ENCODE measurements at places on chromosomes 13 and 19.
A peak's percentile ranks its signal among the peaks of the same experiment; 100 is the strongest.

GRCh38 chr13:77918391-77919245 is at the start of gene EDNRB:
TSS of gene EDNRB (minus strand) at chr13:77918831. CDS start at chr13:77918573, 258 bp downstream.
- peak; percentile 18 for ATAC-seq

DNA sequence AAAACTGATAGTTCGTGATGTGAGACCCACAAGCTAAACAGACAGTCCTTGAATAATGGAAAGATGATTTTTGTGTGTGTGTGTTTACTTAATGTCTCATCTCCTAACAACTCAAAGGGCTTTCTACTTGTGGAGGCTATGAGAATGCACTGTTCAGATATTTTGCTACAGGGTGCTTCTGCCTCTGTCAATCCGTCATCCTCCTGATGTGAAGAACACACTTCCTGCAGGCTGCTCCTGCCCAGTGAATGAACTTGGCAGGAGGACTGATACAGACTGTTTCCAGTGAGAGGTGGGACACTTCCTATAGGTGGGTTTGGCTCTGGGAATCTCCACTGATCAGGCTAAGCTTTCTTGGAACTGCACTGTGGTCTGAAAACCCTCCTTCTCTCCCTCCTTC is 168.4 kb upstream of the STARD13 start:
- no peak for ATAC-seq

- no peak for ATAC-seq
These were observed 4.6 kb downstream of the GRIN2D start for GRCh38 chr19:48398102-48398374.

DNA sequence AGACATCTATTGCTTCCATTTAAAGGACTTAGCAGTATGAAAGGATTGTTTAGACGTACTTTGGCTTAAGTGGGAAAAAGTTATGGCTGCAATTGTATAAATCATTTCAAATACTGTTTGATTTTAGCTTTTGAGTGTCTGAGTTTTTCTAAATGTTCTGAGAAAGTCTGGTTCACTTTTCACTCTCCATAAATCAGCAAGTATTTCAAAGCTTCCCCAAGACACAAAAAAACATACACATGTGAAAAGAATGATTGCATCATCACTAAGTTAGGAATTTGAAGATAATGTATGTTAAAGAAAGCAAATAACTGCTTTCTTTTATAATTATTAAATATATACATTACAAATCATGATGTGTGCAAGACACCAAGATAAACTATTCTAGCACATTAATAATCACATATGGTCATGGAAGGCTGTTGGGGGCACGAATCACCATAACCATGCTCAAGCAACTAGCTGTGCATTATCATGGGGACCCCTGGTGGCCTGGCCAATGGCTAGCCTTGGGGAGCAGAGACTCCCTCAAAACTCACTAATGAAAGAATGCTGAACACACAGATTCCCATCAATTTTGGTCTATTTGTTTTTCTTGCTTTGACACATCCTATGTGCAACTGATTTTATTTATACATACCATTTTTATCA is 111.1 kb downstream of the MIPEP start:
- ATAC-seq = no peak

- ATAC-seq = no peak
These were observed 4.9 kb downstream of the SMAD9 start for GRCh38 chr13:36915106-36915505.

GRCh38 chr13:44117351-44117750 is 237.6 kb downstream of the LACC1 start:
- no peak for ATAC-seq

DNA sequence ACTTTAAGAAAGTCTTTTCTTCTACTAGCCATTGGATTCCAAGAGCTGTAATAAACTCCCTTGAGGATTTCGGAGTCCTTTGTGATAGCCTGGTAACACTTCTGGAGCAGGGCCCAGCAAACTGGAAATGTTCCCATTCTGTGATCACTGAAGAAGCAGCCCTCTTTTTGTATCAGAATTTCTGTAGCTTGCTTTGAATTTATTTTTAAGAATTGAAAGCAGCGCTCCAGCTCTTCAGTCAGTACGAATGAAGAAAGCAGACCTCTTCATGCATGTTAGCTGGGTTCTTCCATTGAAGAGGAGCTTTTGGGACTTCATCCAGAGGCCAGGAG is 141.5 kb downstream of the AKAP11 start:
- no peak for ATAC-seq

DNA sequence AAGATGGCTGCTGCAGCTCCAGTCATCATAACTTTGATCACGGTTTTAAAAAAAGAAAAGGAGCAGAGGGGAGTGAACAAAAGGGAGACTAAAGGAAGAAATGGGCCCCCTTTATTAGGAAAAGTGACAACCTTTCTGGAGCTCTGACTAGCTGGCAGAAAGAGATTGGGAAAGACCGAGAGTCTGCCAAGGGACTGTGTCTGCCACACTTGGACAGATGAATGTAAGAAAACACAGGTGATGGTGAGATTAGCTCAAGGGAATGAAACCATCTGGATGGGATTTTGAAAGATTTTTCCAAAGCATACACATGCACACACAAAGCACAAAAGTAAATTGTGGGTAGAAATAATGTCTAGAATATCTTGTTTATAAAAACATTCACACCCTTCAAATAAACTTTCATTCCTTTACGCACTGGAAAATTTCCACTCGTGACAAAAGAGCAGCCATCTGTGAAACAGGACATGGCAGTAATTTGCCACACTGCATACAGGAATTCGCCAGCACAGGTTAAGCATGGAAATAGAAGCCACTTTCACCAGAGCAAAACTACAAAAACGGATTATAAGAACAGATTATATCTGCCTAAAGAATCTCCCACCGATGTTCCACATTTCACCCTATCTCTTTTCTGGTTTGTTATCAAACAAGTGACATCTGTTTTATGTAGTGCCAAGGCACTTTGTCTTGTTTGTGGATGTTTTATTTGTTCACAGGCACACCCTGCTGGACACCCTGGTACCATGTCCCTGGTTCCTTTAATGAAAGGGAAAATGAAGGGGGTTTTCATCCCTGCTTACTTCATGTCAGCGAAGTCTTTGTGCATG is 819.5 kb downstream of the DIAPH3 start:
- ATAC-seq = no peak

GRCh38 chr19:48696353-48697010 is 711 bp downstream of the FUT2 start:
- peak; percentile 31 for ATAC-seq

DNA sequence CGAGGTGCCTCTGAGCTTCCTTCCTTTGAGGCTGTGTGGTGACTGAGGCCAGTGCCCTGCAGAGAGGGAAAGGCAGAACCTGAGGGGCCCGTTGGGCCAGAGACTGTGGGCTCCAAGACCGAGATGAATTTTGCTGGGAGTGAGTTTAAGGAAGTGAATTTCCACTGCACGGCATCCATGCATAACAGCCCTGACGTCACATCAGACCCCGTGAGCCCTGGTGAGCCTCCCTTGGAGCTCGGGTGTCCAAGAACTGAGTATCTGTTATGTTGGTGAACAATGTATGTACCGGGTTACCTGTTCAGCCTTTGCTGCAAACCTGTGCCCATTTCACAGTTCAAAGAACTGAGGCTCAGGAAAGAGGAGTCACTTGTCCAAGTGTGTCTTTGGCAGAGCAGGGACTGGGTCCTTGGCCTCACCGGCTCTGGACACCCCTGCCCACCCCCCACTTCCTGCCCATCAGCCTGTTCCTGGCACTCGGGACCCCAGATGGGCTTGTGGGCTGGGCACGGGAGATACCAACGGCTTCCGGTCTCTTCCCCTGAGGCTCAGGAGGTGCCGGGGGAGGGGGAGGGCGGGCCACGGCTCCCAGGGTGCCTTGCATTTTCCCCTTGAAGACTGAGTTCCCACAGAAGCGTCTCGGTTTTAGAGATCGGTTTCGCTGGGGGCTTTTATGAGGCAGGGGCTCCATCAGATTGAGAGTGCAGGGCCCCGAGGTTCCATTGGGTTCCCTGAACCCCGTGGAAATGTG is 33.7 kb downstream of the NFILZ start:
- ATAC-seq = peak; percentile 34

DNA sequence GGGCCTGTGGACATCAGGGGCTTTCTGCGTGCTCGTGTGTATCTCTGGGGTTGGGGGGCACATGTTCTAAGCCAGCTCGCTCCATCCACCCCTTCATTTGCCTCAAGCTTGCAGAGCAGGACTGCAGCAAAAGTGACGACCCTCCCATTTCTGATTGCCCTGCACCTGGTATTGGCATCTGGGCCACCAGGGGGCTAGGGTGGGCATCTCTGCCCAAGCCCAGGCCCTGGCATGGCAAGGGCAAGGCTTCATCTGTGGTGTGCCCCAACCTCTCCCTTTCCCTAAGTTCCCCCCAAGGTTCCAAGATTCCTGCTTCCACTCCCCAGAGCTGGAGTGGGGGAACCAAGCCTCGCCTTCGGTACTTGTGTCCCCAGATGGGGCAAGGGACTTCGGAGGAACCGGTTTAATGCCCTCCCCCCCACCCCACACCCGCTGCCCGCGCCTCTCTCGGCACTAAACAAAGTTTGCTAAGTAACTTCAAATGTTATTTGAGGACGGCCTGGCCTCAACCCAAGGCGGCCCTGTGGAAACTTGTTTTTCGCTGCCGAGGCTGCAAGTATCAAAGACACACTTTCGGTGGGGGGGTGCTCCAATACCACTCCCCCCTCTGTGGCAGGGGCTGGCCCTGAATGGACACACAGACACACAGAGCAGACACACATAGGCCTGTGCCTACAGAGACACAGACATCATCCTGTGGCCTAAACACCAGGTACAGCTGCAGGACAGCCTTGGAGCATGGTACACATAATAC is 12.2 kb downstream of the NFIX start:
- ATAC-seq = no peak

GRCh38 chr19:49160450-49161189 is 3.0 kb downstream of the TRPM4 start:
- no peak for ATAC-seq

DNA sequence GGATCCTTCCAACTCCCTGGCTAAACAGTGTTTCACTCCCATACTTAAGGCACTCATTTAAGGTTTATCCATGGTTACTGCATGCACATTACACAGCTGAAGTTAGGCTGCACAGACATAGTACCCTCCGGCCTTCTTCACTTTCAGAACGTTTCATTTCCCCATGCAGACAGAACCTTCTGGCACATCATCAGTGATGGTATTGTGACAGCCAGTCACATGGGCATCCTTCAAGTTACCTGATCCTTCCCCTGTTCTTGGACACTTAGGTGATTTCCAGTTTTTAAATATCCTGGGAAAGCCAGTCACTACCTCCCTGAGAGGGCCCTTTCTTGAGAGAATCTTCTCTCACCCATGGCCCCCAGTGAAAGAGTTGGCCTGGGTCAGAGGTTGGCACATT is 9.1 kb downstream of the SMIM7 start:
- no peak for ATAC-seq

- no peak for ATAC-seq
These were observed 357.2 kb downstream of the SLITRK6 start for GRCh38 chr13:85441975-85442374.

GRCh38 chr13:98325724-98326123 is 148.7 kb upstream of the RNF113B start:
- ATAC-seq = no peak

GRCh38 chr13:106277484-106278154 is 257.8 kb downstream of the EFNB2 start:
- ATAC-seq = no peak

- no peak for ATAC-seq
These were observed 25.1 kb downstream of the TMEM161A start for GRCh38 chr19:19113040-19113626.

GRCh38 chr13:104267206-104267811 is 1201.1 kb upstream of the SLC10A2 start:
- ATAC-seq = no peak

DNA sequence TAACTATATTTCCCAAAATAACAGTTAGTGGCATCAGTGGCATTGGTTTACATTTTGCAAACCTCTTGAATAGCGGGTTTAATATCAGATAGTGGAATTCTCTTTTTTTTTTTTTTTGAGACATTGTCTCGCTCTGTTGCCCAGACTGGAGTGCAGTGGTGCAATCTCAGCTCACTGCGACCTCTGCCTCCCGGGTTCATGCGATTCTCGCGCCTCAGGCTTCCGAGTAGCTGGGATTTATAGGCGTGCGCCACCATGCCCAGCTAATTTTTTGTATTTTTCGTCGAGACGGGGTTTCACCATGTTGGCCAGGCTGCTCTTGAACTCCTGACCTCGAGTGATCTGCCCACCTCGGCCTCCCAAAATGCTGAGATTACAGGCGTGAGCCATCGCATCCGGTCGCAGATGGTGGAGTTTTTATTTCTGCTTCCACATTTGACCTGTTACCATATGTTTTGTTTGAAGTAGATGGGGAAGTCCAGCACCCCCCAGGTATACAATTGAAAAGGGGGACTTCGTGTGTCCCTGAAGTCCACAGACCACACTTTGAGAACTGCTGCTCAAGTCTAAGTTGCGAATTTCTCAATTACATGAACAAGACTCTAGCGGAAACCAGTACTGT is 40.5 kb upstream of the XPO4 start:
- no peak for ATAC-seq

DNA sequence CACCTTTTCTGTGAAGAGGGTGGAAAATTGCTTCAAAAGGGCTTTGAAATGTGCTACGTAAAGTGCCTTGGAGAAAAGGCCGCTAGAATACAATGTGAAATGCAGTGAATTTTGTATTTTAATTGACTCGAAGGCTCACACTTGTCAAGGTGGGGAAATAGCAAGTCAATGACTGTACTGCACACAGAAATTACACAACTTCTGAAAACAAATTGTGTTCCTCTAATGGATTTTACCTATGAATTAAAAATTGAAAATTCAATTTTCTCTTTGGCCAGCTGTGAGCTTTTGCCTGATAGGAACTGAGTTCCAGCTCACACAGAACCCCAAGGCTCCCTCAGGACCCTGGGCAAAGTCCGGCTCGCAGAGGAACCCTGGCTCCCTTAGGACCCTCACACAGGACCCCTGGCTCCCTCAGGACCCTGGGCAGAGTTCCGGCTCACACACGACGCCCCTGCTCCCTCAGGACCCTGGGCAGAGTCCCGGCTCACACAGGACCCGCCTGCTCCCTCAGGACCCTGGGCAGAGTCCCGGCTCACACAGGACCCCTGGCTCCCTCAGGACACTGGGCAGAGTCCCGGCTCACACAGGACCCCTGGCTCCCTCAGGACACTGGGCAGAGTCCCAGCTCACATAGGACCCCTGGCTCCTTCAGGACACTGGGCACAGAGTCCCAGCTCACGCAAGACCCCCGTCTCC is 324.9 kb downstream of the UQCRFS1 start:
- ATAC-seq = no peak

DNA sequence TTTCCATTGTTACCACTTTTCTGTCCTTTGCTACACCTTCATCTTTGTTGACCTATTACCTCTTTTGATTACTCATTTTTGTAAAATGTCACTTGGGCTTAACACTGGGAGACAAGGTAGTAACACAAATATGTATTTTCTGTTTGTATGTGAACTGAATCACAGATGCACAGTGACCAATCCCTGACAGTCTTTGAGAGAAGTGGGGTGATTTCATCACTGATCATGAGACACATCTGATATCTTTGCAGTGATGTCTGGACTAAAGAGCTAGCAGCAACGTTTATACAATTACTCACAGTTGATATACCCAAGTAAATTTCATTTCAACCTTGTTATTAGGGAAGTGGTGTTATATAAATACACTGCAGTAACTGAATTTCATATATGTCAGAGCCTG is 1397.4 kb upstream of the SPRY2 start:
- ATAC-seq = no peak

Data from stimulated activated memory B cell treated with anti-CD40 and anti-IgM and Interleukin-4, amounts not matched to agents 10 μg/mL and 1 μg/mL and 100 μg/mL, for 72 hours (primary cell).